ENCODE measurements at places on chromosomes 6 and 20.

- DNase-seq = peak; percentile 66
These were observed 542.6 kb downstream of the HDGFL1 start for GRCh38 chr6:23111984-23112383.

DNA sequence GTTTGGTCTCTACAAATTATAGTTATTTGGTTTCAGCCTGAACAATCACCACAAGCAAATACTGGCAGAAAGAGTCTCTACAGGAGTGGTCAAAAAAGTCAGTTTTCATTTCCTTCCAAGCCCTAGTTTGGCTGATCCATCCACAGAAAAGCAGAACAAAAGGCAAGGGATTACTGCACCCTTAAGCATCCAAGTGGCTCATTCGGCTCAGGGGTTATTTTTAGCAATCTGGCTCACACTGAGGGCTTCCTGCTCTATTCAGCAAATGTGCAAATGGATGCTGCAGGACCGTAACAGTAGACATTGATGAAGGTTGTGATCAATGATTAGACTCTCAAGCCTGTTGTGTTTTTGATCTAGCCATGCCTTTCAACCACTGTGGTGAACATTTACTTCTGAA is 62.2 kb upstream of the FABP7 start:
- DNase-seq = peak; percentile 40

DNA sequence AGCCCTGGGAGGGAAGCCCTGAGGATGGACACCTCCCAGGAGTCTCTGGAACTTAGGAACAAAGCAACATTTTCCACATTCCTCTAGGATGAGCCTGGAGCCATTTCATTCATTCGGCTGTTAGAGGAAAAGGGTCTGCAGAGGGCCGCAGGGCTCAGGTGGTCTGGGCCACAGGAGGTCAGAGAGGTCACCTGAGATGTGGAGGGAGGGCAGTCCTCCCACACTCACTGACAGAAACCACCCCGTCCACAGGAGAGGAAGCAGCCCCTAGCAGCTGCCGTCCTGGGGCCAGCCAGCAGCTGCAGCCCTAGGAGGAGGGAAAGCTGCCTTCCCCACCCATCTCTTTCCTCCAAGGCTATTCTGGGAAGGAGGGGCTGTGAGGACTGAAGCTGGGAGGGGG is 207.0 kb downstream of the CDC5L start:
- no peak for DNase-seq

GRCh38 chr6:159691963-159692287 is 1.1 kb downstream of the SOD2 start:
- DNase-seq = no peak

GRCh38 chr20:51994751-51995417 is 192.6 kb upstream of the SALL4 start:
- DNase-seq = peak; percentile 47

DNA sequence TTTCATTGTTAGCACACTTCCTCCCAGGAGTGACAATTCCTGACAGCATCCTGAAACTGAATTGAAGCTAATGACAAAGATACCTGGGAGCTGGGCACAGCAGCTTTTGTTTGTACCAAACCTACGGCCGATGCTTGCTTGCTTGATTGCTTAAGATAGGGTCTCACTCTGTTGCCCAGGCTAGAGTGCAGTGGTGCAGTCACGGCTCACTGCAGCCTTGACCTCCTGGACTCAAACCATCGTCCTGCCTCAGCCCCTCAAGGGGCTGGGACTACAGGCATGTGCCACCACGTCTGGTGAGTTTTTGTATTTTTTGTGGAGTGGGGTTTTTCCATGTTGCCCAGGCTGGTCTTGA is 84.7 kb upstream of the SCP2D1 start:
- no peak for DNase-seq

GRCh38 chr6:28838634-28839442 is 84.9 kb downstream of the TRIM27 start:
- DNase-seq = peak; percentile 86

DNA sequence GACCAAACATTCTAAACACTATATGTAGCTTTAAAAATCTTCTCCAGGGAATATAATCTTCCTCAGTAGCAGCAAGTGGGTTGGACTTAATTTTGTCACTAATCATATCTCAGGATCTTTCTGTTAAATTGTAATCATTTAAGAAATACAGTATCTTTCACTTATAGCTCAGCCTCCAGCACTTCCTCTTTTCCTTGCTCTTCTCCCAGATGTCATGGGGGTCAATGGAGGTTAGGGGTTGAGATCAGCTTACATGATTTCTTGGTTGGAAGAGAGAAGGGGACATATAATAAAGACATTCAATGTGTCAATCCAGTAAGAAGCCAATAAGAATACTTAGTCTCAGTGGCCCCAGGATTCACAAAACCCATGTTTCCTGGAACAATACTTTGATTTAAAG is 15.7 kb upstream of the REPS1 start:
- DNase-seq = no peak

Measured in iris pigment epithelial cell (primary cell).